ENCODE measurements at places on chromosomes 5 and 9. TPM values are rescaled to one million over a fixed set of nuclear protein-coding genes. Genes with fewer than 3 reads are reported as not detected.

Gene FIBCD1
- total RNA-seq: not detected

Gene SPATA31D4
- not detected for total RNA-seq

- DNase-seq: no peak
These were observed 803 bp upstream of the CCNO start for GRCh38 chr5:55234121-55234700.

- no peak for DNase-seq
These were observed 41.9 kb upstream of the GRHPR start for GRCh38 chr9:37380570-37380969.

DNA sequence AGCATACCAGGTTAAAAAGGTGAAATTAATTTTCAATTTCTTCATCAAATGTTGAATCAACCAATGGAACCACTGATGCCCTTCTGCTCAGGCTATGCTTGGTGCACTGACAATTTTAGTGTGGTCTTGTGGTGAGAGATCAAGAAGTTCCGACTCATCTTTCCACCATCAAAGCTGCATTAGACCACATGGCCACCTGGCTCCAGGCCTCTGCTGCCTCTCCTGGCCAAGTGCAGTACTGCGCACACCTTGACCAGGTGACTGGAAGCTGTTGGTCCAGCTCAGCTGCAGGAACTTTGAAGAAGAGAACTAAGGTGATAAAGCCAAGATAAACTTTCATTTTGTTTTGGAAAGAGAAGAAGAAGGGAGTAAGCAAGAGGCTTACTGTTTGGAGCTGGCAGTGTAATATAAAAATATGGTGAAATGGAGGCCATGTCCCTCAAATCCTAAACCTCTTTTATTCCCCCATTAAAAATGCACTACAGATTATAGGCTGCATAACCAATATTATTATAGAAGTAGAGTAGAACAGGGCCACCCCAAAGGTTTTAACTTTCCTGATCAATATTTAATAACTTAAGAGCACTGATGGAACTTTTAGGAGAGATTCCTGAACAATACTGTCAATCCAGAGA lies 315.5 kb upstream of the C9orf72 start:
- no peak for DNase-seq

DNA sequence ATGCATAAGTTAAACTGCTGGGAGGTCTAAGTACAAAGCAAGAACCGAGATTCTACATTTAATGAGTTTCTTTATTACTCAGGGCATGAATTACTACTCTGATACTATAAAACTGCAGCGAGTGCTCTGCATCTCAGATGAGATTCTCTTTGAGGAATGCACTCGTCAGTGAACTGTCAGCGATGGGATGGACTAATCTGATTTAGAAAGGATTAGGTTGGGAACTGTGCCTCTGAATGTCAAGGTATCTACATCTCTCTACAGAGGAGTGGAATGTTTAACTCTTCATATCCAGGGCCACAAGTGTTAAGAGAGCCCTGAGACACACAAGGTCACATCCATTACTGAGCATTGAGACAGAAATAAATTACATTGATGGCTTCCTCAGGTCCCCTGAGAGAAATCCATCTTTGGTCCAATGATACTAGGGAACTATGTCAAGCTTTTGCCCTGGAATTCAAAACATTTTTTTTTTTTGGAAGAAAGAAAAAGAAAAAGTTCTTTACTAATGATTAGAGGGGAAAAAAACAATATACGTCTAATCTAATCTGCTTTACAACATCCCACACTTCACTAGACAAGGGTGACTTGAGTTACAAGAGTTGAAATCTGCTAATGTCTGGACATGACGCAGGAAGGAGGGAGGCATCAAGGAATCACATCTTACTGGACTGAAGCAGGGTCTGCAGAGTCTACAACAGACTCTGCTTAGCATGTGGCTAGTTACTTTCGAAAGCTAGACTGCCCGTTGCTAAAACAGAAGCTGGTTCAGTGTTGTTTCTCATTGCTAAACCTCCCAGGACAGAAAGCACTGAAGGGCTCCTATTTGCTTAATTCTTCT lies 270.0 kb upstream of the TLE4 start:
- DNase-seq: no peak

- no peak for DNase-seq
These were observed 499.1 kb upstream of the MPDZ start for GRCh38 chr9:13778631-13779030.

GRCh38 chr5:71907608-71908145 lies 188.6 kb downstream of the CARTPT start:
- no peak for DNase-seq

Gene CCL27
- not detected for total RNA-seq

DNA sequence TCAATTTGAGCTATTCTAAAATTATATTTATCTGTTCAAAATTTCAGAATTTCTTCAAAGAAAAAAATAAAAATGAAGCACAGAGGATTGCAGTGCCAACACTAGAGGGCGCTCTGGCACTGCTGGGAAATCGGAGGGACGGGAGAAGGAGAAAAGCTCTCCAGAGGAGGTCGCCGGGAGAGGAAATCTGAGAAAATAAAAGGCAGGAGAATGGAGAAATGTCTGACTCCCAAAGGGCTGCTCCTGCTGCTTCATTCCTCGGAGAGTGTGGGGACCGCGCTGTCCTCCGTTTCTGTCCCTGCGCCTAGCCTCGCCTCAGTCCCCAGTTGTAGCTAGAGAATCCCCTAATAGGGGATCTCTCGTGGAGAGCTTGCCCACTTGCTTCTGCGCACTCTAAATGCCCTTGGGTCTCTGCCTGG lies 40.0 kb upstream of the ARSB start:
- DNase-seq: peak; percentile 11

DNA sequence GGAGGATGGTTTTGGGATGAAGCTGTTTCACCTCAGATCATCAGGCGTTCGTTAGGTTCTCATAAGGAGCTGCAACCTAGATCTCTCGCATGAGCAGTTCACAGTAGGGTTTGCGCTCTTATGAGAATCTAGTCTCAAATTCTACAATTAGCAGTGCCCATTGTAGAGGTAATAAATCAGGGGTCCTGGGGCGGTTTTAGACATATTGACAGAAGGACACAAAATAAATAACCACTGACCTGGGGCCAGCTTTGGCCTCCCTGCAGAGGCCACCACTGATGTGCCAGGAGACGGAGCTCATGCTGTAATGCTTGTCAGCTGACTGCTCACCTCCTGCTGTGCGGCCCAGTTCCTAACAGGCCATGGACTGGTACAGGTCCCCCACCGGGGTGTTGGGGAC lies 67.6 kb upstream of the SPATA31D4 start:
- no peak for DNase-seq

DNA sequence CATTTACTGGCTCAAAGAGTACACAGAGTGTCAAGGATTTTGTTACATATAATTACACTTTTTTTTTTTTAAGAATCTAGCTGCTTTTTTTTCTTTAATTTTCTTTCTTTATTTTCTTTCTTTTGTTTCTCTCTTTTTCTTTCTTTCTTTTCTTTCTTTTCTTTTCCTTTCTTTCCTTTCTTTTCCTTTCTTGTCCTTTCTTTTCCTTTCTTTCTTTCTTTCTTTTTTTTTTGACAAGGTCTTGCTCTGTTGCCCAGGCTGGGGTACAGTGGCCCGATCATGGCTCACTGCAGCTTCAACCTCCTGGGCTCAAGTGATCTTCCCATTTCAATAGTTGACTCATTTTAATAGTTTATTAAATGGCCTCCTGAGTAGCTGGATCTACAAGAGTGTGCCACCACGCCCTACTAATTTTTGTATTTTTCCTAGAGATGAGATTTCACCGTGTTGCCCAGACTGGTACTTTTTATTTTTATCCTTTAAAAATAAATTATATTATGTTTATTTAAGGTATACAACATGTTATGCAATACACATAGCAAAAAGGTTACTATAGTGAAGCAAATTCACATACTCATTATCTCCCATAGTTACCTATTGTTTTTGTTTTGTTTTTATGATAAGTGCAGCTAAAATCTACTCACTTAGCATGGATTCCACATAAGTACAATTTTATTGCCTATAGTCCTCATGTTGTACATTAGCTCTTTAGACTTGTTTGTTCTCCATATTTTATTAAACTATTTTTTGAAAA lies 381.5 kb upstream of the KLF4 start:
- DNase-seq: no peak

- no peak for DNase-seq
These were observed 34.4 kb downstream of the ERGIC1 start for GRCh38 chr5:172868436-172868923.

- no peak for DNase-seq
These were observed 159.3 kb downstream of the DMAC1 start for GRCh38 chr9:7640231-7640630.

Gene C5orf15
- 17.9 TPM for total RNA-seq

Gene RORB
- not detected for total RNA-seq

DNA sequence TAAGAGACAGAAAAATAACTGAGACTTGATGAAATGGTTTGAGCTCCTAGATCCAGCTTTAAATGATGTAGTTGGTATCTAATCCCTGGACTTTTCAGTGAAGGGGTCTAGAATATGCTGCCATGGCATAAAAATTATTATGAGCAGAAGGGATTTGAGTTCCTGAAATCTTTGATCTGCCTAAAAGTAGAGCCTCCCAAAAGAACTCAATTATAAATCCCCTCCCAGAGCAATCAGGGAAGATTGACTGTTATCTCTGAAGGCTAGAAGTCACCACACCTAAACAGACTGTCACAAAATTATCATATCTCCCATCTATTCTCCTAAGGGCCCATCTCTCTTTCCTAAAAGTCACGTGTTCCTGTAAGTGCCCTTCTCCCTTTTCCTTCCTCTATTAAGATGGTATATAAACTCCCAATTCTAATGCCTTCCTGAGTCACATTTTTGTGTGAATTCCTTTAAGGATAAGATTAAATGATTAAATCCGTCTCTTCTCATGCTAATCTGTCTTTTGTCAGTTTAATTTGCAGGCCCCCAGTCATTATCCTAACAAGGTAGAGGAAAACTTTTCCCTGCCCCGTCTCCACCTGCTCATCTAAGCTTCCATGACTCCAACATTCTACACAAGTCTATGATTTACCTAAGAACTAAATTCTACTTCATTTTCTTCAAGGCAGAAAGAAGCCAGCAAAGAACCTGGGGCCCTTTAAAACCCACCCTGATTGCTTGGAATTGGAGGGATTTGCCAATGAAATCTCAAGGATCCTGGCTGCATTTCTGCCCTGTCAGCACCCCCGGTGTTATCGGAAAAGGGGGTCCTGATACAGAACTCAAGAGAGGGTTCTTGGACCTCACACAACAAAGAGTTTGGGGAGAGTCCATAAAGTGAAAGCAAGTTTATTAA lies 47.1 kb upstream of the PWWP2A start:
- DNase-seq: no peak

Gene RNF208
- total RNA-seq: 0.85 TPM

DNA sequence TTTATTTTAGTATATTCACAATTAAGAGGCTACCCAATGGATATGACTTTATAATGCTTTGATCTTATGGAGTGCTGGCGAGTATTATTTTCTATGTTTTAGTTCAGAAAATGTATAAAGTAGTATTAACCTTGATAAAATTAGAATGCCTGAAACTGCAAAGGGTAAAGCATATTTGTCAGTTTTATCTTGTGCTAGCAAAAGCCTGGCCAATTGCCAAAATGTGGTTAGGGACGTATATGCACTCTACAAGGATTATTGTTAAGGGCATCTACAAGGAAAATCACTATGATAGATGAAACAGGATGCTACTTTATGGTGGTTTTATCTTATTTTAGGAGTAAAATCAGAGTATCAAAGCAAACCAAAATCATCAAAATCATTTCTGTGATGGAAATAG lies 281.7 kb downstream of the CCDC171 start:
- no peak for DNase-seq

Gene MED10
- 46.0 TPM for total RNA-seq

GRCh38 chr9:34454571-34455065 lies 3.8 kb downstream of the FAM219A start:
- DNase-seq: no peak

All from naive thymus-derived CD4-positive, alpha-beta T cell (primary cell).